Activated naive CD4-positive, alpha-beta T cell treated with anti-CD3 and anti-CD28 coated beads, Interleukin-2, amount 50 U/mL, for 72 hours (primary cell): ENCODE measurements at places on chromosomes 4 and X. TPM values are rescaled to one million over a fixed set of nuclear protein-coding genes. Genes with fewer than 3 reads are reported as not detected.
A peak's percentile ranks its signal among the peaks of the same experiment; 100 is the strongest.

DNA sequence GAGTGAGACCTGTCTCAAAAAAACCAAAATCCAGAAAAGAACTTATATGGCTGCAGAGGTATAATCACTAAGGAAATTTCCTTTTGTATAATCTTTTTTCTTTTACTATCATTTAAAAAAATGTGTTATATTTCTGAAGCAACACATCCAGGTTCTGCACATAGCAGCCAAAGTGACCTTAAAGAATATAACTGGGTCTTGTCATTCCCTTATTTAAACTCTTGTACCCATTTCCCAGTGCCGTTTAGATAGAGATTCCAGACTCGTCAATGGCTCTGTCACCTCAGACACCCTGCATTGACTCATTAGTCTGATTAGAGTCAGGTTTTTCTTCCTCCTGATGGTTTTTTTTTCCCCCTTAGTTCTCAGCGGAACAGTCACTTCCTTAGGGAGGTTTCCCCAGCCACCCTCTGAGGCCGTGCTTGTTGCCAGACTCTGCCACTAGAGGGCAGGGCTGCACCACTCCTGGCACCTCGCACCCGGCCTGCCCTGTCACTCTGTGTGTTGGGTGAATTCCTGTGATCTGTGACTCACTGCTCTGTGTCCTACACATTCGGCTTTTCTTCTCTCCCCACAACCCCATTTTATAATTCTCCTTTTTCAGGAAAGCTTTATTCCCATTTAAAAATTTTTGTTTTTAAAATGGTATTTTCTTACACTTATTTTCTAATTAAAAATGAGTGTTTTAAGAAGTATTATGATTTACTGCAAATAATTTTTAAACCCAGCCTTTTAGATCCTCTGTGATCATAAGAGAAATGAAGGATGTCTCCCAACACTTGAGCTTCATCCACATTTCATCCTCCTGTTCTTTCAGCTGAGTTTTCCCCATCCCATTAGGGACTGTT is 32.1 kb downstream of the HTT start:
- DNase-seq = peak; percentile 94

Gene WDR17
- 1.3 TPM for total RNA-seq

DNA sequence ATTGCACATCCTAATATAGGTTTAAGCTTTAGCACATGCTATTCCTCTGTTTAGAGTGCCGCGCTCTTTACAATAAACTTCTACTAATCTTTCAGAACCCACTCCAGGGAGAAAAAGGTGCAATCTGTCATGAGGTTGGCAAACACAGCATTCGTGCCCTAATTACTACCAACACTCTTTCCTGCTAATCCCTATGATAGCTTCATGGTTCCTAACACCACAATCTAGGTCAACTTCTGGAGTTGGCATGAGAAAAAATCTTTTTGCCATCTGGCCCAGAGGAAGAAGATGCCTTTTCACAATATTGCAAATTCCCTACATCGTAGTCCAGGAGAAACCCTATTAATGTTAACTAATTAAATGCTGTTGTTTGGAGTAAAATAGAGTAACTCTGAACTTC is 39.6 kb downstream of the TMA16 start:
- DNase-seq = no peak

- no peak for DNase-seq
Observed at GRCh38 chr4:114922592-114922933, 190.9 kb downstream of the NDST4 start.

Gene CYTL1
- total RNA-seq = not detected

Gene CLDN24
- total RNA-seq = not detected

DNA sequence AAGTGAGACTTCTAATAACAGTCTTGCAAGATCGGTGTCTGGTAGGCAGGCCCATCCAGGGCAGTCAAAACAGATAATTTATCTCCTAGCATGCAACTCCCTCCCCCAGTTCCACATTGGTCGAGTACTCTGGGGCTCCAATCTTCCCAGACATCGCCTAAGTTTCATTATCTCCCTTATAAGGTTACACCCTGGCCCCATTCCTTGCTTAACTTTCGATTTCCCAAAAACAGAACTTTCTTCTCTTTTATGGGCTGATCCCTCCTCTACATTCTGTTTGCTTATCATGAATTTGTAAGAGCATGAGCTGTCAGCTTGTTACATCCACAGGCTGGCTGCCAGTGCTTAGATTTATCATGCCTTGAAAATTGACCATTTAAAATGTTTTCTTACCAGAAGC is 471.3 kb downstream of the TECRL start:
- no peak for DNase-seq

DNA sequence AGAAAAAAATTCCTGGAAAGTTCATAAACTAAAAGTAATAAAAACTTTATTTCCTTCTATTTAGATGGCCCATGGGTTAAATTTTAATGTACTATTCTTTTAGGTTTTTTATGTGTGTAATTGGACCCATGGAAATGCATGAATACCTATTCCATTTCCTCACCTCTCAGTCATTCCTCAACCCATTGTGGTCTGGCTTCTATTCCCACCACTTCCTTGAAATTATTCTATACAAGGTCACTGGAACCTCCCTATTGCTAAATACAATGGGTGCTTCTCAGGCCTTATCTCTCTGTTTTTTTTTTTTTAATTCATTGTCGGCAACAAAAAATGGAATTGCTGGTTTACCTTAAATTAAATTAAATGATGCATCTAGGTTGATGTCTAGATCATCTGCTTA is 17.2 kb downstream of the SLC39A8 start:
- DNase-seq = no peak

Gene PAK3
- total RNA-seq = 0.33 TPM

DNA sequence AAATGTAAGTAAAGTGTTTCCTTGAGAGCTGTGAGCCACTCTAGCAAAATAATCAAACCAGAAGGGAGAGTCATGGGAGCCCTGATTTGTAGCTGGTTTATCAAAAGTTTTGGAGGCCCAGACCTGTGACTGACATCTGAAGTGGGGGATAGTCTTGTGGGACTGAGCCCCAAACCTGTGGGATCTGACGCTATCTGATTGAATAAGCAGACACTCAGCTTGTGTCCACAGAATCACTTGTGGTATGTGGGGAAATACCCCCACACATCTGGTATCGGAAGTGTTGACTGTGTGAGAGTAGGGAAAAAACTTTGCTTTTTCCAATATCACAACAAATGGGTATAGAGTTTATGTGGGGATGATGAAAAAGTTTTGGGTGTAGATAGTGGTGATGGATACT is 35.4 kb downstream of the FUNDC1 start:
- no peak for DNase-seq

Gene ALB
- total RNA-seq = not detected

GRCh38 chr4:8538703-8539567 is 41.3 kb upstream of the GPR78 start:
- no peak for DNase-seq

Gene OTUD6A
- total RNA-seq = not detected

Gene RAB9B
- 0.95 TPM for total RNA-seq

DNA sequence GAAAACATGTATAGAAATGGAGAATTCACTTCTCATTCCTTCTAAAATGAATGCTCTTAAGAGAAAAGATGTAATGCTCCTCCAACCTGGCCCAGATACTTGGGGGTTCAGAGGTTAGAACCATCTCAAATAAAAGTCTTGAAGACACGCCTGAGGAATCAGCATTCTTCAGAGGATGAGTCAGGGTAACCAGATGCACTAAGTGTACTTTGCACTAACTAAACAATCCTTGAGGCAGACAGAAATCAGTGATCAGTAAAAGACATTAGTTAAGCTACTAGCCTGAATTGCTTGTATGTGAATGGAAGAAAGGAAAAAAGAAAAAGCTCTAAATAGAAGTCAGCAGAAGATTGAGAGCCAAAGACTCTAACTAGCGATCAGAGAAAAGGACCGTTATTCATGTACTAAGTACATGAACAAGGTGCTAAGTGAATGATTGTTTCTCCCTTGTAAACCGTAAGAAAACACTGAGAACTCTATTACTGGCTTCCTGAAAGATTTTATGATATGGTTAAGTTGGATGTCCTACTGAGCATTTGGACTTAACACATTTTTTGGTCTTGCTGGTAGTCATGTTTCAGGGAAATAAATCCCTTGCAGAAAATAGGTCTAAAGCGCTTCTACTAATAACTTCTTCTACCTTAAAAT is 738.3 kb downstream of the STPG2 start:
- no peak for DNase-seq

Gene MAOB
- total RNA-seq = not detected

- no peak for DNase-seq
Observed at GRCh38 chr4:129614611-129615010, 518.7 kb downstream of the C4orf33 start.

Gene USP26
- total RNA-seq = not detected

- no peak for DNase-seq
Observed at GRCh38 chr4:17134100-17134499, 235.7 kb upstream of the LDB2 start.

Gene ARHGAP36
- total RNA-seq = not detected

Gene BLOC1S4
- total RNA-seq = 15.9 TPM

Gene PLK4
- 76.4 TPM for total RNA-seq

- DNase-seq = peak; percentile 3
Observed at GRCh38 chr4:90127706-90128345, 632 bp downstream of the CCSER1 start.
